ENCODE measurements at places on chromosomes 3 and 15. TPM values are rescaled to one million over a fixed set of nuclear protein-coding genes. Genes with fewer than 3 reads are reported as not detected.

The MST1 gene
- total RNA-seq, result 1.2 TPM

The KLHDC8B gene
- 27.3 TPM for total RNA-seq

The GOLGA8R gene
- total RNA-seq, result 1.6 TPM

The SMAD3 gene
- 19.5 TPM for total RNA-seq

The CTDSPL gene
- 42.4 TPM for total RNA-seq

The TGM5 gene
- total RNA-seq, result 0.24 TPM

The ASB14 gene
- total RNA-seq, result not detected

The RHOV gene
- total RNA-seq, result not detected

The GRK7 gene
- total RNA-seq, result not detected

The NGRN gene
- total RNA-seq, result 157 TPM

- no peak for DNase-seq
Measured at GRCh38 chr15:70443486-70444273, 319.7 kb downstream of the UACA start.

DNA sequence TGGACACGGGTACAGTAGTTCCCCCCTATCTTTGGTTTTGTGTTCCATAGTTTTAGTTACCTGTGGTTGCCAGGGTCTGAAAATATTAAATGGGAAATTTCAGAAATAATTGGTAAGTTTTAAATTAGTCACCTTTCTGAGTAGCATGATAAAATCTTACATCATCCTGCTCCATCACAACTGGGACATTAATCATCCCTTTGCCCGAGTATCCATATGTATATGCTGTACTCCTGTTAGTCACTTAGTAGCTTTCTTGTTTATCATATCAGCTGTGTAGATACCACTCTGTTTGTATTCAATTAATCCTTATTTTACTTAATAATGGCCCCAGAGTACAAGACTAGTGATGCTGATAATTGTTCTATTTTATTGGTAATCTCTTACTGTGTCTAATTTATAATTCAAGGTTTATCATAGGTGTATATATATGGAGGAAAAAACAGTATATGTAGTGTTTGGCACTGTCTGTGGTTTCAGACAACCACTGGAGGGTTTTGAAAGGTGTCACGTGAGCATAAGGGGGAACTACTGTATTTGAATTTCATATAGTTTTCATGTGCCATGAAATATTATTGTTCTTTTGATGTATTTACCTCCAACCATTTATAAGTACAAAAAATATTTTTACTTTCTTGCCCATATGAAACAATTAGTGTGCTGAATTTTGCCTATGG is 41.4 kb downstream of the CTDSPL2 start:
- no peak for DNase-seq

DNA sequence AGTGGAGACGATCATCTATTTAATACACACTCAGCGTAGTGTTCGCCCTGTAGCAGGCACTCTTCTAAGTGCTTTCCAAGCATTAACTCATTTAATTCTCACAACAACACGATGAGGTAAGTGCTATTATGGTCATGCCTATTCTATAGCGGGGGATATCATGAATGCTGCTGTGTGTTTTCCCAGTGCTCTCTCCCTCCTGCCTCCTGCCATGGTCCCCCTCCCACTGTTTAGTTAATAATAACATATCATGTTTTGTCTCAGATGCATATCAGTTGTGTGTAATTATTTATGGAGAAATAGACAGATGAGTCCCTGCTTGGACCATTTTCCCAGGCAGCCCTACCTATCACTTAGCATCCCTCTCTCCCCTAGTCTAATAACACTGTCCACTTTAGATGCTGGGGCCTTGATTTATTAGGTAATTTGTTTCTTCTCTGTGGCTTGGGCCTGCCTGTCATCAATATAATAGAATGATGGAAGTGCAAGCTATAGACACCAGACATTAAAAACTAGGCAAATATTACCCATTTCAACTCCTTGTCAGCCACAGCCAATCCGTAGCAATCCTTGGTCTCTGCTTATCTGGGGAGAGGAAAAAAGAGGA is 122.9 kb upstream of the TLE3 start:
- DNase-seq, result no peak

DNA sequence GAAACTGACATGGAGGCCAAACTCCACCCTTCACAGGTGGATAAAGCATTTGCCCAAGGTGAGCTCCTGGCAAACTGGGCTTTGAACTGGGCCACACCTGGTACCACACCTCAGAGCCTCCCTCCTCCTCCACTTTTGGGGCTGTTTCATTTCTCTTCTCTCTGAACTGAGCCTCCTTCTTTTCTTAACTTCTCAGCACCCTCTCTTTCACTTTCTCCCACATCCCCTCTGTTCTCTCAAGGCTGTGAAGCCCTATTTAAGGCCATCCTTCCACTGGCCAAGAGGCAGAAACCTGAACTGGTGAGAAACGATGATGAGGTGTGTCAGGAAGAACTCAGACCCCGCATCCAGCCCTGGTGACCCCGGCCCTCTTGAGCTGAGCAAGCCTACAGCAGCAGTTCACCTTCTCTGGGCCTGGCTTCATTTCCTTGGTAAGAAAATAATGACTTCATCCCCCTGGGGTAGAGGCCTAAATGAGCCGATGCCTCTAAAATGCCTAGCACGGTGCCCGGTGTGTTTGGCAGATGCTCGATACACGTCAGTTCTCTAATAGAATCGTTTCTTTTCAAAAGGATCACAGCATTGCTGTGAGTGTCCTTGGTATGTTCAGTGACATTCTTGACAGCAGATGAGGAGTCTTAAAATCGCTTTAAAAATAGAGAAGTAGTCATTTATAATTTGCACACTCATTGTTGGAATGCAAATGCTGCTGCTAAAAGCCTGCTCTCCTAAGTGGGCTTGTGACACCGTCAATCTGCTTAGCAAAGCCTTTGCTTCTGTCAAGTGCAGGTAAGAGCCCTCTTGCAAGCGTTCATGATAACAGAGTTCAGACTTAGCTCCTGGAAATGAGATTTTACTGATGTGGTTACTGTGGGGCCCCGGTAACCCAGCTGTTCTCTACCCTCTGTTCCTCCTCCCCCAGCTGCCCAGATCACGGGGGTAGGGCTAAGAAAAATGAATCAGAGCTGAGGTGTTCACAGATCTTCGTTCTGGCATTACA is 97.7 kb upstream of the ATP2B2 start:
- no peak for DNase-seq

DNA sequence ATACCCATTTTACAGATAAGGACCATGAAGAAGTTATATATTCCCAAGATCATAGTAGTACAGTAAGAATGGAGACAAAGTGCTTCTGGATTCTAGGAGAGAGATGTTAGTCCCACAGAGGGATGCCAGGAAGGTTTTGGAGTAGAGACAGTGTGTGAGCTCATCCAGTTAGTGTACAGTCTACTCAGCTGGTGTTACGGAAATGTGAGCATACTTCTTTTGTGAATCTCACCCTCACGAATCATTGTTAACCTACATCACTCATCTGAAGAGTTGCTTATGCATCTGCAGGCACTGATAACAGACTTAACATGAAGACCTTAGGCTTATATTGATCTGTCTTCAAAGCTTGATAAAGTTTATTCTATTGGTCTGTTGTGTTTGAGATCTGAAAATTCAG is 106.6 kb upstream of the PTPRG start:
- no peak for DNase-seq

DNA sequence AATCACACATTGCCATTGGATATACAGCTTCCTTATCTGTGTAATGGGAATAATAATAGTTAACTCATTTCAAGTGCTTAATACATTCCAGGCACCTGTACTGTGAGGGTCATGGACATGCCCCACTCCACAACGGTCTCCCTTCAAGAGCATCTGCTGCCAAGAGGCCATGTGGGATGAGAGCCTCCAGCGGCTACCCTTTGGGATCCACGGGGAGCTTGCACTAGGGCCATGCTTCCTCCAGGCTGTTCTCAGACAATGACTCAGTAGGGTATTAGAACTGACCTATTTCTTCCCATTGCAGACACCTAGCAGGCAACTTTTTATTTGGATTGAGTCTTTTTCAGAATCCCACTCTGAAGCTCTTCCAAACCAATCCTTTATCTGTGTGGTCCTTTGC is 1078.9 kb downstream of the TUSC7 start:
- DNase-seq, result no peak

DNA sequence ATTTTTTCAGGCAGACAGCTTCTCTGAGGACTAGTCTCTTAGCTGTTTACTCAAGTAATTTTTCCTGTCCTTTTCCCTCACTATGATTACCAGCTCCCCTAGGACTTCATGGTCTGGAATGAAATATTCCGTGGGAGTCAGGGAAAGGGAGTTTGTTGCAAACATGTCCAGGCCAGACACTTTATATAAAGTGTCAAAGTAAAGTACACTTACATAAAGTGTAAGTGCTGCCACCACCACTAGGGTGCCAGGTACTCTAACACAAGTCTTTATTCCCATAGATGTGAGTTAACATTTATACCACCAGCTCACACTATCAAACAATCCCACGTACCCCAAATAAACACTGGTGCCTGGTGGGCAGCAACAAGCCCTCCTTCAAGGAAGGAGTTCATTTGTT is 179.8 kb downstream of the SNRPN start:
- no peak for DNase-seq

GRCh38 chr3:124784686-124785382 is 54.6 kb downstream of the UMPS start:
- DNase-seq, result no peak

DNA sequence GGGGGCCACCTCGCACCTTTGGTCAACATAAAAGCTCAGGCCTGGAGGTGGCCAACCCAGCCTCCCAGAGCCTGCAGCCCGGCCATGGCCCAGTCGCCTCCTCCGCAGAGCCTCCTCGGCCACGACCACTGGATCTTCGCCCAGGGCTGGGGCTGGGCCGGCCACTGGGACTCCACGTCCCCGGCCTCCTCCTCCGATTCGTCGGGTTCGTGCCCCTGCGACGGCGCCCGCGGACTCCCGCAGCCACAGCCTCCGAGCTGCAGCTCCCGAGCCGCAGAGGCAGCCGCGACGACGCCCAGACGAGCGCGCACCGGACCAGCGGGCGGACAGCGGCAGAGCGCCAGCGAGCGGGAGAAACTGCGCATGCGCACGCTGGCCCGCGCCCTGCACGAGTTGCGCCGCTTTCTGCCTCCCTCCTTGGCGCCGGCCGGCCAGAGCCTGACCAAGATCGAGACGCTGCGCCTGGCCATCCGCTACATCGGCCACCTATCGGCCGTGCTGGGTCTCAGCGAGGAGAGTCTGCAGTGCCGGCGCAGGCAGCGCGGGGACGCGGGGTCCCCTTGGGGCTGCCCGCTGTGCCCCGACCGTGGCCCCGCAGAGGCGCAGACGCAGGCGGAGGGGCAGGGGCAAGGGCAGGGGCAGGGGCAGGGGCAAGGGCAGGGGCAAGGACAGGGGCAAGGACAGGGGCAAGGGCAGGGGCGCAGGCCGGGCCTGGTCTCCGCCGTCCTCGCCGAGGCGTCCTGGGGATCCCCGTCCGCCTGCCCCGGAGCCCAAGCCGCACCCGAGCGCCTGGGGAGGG is at the start of gene MESP2:
Gene MESP2 (plus strand): TSS at position 59 of the 799 bp plus-strand sequence. CDS start 26 bp downstream, at position 85.
- DNase-seq, result peak; percentile 77

GRCh38 chr3:132626955-132627354 is 29.9 kb downstream of the ACKR4 start:
- no peak for DNase-seq

DNA sequence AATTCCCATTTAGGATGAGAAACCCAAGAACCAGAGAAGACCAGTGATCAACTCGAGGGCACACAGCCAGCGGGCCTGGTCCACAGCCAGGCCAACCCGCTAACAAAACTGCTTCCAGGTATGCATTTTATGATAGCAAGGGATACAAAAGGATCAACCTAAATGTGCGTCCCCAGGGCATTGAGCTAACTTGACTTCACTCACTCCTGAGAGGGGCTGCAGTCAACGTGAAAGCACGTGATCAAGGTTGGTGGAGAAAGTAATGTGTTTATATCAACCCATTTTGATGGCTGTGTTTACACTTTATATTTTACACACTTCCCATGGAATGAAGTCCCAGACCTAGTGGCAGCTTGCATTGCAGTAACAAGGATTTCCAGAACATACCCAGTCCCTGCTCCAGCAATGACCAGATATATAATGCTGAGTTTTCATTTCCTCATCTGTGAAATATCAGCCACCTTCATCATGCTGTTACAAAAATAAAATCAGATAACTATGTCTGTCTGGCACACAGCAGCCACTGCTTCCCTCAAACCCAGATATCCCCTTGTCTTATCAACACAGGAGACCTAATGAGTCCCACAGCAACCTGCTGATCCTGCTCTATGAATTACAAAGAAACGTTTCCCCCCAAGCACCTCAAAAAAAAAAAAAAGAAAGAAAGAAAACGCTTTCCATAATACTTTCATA is 2.0 kb downstream of the KLHL6 start:
- DNase-seq, result no peak

DNA sequence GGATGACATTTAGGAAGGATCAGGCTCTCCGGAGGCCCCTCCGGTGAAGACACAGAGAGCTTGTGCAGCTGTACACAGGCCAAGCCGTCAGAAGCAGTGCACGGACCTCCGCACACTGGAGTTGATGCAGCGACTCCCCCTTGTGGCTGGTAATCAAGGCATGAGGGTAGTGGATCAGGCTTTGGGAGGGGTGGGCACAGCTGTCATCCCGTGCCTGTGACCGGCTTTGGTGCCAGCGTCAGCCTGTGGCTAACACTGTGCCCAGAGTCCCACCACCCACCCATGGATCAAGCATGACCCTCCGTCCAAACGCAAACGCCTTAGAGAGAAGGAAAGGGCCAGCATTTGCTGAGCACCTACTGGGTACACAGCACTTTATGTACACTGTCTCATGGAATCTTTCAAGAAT is 8.2 kb upstream of the GRIP2 start:
- DNase-seq, result peak; percentile 40

GRCh38 chr3:174061731-174062130 is 664.2 kb downstream of the NLGN1 start:
- DNase-seq, result no peak

DNA sequence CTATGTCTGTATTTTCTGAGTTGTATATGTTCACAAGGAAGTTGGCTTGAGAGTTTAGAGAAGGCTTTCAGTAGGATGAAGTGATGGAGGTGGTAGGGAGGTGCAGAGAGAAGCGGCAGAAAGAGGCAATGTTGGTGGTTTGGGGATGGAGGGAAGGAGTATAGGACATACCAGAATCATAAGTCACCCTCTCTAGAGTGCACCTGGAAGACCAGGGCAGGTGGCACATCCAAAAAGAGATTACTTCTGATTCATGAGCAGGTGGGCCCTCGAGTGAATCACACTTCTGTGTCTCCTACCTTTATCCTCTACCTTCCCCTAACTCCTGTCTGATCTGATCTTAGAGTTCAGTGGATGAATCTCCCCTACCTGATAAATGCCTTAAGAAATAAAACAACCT is 41.8 kb upstream of the MRPL3 start:
- no peak for DNase-seq

- DNase-seq, result no peak
Measured at GRCh38 chr15:67319961-67320360, 65.4 kb downstream of the IQCH start.
